Fibroblast of the aortic adventitia (primary cell): ENCODE measurements at places on chromosomes 6 and 20.

GRCh38 chr6:11855743-11856142 is 77.1 kb upstream of the ADTRP start:
- DNase-seq, result no peak

DNA sequence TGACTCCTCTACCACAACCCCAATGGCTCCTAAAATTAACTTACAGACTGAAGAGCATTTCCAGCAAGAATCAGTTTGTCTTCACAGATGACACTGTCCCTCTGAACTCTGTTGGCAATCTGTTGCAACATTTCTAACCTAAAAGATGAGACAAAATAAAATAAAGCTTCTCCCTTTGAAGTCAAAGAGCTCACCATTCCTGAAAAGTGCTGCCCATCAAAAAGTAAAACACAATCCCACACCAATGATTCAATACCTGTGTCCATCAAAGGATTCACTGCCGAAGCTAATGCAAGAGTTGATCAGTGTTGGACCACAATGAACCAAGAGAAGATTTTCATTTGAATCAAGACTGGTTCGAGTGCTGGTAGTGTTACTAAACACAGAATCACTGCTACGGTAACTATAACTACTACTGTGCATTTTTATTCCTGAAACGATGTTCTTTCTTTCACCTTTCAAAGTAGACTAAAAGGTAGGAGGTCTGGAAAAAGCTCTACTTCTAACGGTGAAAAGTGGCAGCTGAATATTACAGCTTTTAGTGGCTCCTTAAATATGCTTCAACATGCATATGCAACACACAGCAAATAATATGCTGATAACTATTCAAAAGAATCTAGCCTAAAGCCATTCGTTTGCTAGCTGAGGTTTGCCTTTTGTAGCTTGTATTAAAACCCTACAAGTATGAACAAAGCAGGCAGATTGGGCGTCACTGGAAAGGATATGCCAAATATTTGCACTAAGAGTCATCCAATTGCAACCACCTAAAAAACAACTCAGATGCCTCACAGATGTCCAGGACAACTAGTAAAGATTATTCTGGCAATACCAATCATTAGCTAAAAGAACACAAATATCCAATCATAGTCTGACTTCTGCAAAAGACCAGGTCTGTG is at the start of gene DST:
Gene DST, minus strand, starts transcription at position 524 of the 896 bp plus-strand sequence.
- peak; percentile 97 for DNase-seq

DNA sequence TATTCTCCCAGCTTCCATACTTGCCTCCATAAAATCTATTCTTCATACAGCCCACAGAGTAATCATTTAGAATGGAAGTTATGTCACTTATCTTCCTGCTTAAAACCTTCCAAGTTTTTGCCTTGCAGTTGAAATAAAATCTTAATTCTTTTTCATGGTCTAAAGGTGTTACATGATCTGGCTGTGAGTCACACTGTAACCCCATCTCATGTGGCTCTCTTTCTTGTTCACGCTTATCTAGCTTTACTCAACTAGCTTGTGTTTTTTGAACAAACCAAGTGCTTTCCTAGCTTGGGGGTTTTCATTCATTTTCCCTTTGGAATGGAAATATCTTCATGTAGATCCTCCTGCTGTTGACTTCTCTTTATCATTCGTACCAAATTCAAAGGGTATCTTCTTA is 23.6 kb upstream of the THEMIS start:
- no peak for DNase-seq

GRCh38 chr6:51459958-51460357 is 627.5 kb downstream of the PKHD1 start:
- no peak for DNase-seq

- peak; percentile 92 for DNase-seq
Observed at GRCh38 chr20:4014031-4014474, 1.3 kb downstream of the RNF24 start.

DNA sequence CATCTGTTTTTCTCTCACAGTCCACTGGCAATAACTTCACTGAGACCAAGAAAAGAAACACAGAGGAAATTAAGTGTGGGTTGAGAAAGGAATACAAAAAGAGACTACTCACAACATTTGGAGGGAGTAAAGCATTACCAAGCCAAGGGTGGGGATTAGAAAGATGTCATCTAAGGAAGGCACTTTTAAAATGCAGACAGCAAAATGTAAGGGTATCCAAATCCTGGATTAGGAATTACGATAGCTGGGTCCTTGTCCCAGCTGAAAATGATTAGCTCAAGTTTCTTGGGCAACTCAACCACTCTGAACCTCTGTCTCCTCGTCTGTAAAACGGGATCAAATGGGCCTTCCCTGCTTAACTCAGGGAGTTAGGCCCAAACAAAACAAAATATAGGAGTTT is 2.2 kb downstream of the LEMD2 start:
- DNase-seq, result peak; percentile 26

DNA sequence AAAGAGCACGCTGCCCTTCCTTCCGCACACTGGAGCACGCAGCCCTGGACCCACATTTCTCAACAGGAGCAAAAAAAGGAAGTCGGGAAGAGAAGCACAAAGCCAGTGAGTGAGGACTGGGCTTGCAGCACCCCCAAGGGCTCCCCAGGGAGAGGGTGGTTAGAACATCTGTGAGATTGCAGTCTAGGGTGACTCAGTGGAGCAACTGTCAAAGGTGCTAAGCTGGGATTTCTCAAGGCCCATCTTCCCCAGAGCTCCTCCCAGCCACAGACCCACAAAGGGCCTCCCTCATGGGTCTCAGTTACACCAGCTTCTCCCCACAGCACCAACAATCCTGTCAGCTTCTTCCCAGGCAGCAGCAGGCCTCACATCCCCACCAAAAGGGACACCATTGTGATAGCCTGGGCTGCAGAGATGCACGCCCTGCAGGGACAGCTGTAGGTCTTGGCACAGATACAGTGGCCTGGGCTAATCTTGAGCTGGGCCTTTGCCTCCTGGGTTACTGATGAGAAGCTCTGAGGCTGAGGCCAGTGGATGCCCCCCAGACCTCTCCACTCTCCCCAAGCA is 39.6 kb upstream of the CD93 start:
- peak; percentile 73 for DNase-seq

DNA sequence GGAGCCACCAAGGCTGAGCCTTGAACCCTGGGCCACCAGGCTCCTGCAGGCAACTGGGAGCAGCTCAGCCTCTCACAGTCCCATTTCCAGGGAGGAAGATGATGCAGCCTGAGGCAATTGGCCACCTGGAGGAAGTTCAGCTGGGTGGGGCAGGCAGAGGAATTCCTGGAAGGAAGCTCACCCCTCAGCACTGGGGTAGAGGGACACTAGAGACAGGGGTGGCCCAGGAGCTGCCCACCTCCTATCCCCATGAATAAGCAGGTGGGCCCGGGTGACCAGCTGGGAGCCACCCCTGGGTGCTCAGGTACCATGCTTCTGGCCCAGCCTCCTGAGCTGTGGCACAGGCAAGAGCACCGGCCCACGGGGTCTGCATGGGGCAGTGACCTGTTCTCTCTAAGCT is 3.6 kb upstream of the HSPA12B start:
- no peak for DNase-seq

DNA sequence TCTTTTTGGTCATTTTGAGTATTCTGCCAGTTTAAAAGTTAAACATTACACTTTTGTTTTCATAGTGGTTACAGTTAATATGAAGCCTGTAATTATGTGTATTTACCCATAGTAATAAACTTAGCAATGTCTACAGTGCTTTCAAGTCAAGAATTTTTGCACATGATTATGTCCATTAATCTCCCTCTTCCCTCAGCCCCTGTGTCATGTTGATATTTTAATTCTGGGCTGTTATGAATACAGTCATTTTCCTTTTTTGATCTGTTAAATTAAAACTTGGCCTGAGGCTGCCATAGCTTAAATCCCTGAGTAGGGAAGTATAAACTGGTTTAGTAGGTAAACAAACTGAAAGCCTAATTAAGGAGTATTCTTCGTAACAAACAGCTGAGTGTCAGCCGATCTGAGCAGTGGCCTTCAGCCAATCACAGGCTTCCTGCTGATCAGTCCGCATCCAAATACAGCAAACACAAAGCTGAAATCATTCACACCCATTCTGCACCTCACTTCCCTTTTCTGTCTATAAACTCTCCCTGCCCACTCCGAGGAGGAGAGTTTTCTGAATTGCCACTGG is 9.5 kb upstream of the SFT2D1 start:
- no peak for DNase-seq

GRCh38 chr6:145227593-145227992 is 507.7 kb downstream of the EPM2A start:
- no peak for DNase-seq

- DNase-seq, result peak; percentile 37
Observed at GRCh38 chr6:36914227-36914794, 28.6 kb downstream of the C6orf89 start.

DNA sequence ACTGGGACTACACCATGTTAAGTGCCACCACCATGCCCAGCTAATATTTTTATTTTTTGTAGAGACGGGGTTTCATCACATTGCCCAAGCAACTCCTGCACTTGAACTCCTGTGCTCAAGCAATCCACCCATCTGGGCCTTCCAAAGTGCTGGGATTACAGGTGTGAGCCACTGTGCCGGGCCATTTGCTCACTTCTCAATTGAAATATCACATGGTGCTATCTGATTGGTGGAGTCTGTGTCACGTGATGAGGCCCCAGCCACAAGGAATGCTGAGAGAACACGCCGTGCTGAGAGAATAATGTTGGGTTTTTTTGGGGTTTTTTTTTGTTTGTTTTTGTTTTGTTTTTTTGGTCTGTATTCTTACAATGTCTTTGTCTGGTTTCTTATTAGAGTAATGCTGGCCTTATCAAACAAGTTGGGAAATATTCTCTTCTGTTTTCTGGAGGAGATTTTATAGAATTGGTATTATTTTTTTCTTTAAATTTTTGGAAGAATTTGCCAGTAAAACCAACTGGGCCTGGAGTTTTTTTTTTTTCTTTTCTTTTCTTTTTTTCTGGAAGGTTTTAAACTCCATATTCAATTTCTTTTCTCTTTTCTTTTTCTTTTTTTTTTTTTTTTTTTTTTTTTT is 183.2 kb upstream of the KCNG1 start:
- DNase-seq, result no peak

DNA sequence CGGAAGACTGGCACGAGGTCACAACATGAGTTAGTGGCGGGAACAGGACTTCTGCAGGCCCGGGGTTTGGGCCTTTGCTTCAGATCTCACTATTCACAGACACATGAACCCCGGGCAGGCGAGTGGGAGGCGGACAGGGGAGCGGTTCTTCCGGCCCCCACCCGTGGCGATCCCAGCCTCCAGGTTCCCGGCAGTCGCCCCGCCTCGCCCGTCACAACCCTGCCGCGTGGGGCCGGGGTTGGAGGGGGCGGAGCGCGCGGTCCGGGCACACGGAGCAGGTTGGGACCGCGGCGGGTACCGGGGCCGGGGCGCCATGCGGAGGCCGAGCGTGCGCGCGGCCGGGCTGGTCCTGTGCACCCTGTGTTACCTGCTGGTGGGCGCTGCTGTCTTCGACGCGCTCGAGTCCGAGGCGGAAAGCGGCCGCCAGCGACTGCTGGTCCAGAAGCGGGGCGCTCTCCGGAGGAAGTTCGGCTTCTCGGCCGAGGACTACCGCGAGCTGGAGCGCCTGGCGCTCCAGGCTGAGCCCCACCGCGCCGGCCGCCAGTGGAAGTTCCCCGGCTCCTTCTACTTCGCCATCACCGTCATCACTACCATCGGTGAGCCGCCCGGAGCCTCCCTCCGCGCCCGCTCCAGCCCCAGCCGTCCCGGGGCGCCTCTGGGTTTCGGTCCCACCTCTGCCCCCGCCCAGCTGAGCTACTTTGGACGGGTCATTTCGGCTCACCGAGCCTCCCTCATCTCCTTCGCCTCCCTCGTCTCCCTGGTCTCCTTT is at the start of gene KCNK15:
Gene KCNK15, plus strand, starts transcription at position 268 of the 769 bp plus-strand sequence. Its CDS starts 46 bp downstream, at position 314.
- DNase-seq, result no peak

DNA sequence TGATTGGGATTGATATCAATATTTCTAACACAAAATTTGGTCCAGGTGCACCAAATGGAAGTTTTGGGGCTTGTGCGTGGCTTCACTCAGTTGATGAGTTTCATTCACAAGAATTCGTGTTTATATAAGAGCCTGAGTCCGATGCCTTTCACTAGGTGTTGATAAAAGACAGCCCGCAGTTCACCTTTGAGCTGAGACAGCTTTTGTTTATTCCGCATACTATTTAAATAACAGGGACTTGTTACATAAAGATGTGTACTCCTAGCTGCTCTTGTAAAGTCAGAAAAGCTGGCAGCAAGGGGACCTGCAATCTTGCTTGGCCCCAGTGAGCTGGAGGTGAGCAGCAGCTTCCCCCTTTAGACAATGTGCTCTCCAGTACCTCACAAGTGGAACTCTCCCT is 19.0 kb upstream of the NRN1 start:
- no peak for DNase-seq

DNA sequence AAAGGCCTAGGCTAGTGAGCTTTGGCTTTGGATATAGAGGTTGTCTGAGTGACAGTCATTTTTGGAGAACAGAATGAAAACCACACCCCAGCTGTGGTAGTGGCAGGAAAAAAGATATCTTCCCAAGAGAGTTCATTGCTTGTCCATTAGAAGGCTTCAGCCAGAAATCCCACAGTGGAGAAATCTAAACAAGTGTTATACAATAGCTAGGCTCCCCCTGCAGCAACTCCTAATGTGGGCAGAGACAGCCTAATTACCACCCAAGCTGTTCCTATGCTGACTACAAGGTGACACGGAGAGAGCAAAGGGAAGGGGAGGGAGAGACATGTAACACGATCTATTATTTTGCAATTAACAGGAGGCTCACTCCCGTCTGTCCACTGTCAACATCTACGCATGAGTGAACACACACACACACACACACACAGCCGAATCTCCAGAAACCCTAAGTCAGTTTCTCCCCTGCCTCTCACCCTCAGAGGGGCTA is 147.5 kb upstream of the TCF21 start:
- peak; percentile 45 for DNase-seq

GRCh38 chr20:64242797-64243475 is 12.6 kb upstream of the PCMTD2 start:
- no peak for DNase-seq

DNA sequence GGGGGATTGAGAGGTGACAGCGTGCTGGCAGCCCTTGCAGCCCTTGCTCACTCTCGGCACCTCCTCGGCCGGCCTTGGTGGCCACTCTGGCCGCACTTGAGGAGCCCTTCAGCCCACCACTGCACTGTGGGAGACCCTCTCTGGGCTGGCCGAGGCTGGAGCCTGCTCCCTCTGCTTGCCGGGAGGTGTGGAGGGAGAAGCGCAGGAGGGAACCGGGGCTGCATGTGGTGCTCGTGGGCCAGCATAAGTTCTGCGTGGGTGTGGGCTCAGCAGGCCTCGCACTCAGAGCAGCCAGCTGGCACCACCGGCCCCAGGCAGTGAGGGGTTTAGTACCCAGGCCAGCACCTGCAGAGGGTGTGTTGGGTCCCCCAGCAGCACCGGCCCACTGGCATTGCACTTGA is 912.2 kb upstream of the ADGRB3 start:
- DNase-seq, result no peak
